ENCODE measurements at places on chromosomes 6 and 20.

- DNase-seq = no peak
Measured at GRCh38 chr6:81475646-81476045, 276.8 kb downstream of the TENT5A start.

- DNase-seq = peak; percentile 82
Measured at GRCh38 chr6:31070711-31071197, 41.6 kb downstream of the C6orf15 start.

- no peak for DNase-seq
Measured at GRCh38 chr6:16130932-16131387, 2.1 kb downstream of the MYLIP start.

GRCh38 chr20:36541768-36542488, 609 bp downstream of the MYL9 start:
- DNase-seq = peak; percentile 84

Measured in ELF-1 (cell line).